NK-92 treated with Interleukin-12 subunit alpha and Interleukin-12 subunit beta, amount 100 ng/mL, for 24 hours (cell line): ENCODE measurements at places on chromosomes 6 and 20.

GRCh38 chr6:163284151-163284550 is 130.4 kb upstream of the QKI start:
- DNase-seq: no peak

DNA sequence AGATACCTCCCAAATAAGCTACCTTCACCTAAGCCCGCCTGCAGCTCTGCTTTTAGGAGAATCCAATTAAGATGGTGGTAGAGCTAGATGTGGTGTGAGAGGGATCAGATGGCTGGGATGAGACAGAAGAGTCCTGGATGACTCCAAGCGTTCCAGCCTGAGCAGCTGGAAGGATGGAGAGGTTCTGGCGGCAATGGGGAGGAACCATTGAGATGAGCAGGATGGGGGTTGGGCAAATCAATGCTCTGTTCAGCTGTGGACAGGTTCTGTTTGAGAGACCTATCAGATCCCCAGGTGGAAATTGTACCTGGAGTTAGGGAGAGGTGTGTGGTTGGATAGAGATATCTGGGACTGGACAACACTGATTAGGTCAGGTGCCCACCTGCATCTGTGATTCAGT is 23.0 kb downstream of the PHACTR3 start:
- no peak for DNase-seq

GRCh38 chr6:131197716-131198115 is 62.4 kb downstream of the AKAP7 start:
- DNase-seq: no peak

DNA sequence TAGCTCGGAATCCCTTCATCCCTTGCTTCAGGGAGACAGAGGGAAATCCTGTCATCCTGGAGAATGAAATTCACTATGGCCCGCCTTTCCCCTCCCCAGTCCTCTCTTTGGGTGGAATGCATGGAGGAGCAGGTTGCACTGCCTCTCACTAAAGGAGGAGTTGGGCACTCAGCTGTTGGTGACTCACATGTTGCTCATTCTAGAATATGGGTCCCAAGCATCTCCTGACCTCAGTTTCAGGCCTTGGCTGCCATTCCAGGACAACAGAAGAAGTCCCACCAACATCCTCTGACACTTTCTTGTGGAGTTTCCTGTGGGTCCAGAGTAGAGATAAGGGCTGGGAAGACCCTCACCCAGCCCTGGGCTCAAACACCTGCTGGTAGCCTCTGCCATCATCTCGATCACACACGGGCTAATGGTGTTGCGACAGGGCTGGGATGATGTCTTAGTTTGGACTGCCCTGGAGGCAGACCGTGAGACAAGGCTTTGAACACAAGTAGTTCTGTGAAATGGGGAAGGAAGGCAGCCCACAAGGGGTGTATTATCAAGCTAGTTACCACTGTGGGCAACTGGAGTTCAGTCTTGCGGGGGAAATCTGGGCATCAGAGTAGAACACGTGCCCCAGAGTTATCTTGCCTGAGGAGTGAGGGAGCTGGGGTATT is 52.4 kb upstream of the RNF24 start:
- DNase-seq: no peak

DNA sequence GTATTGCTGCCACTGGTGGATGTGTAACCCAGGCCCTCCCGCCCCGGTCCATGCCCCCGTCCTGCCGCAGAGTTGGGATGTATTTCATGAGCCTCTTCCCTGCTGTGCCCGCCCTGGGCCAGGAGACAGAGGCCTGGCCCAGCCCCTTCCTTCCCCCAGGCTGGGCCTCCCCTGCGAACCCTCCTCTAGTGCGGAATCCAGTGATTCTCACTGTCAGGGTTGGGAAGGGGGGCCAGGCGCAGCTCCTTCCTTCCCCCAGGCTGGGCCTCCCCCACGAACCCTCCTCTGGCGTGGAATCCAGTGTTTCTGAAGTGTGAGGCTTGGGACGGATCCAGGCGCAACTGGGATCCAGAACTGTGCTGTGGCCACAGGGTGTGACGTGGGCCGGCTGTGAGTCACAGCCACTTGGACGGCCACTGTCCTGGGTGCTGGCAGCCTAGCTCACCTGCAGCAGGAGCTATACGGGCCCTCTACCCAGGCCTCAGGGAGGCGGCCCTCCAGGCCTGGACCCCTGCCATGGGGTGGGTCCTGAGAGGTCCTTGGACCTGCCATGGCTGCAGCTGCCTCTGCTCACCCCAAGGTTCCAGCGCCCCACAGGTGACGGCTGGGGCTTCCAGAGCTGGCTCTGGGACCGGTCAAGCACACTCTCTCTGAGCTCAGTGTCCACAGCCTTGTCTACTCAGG is 28.3 kb downstream of the COL20A1 start:
- no peak for DNase-seq

- no peak for DNase-seq
These were observed 92.4 kb downstream of the NCR2 start for GRCh38 chr6:41427642-41428335.

DNA sequence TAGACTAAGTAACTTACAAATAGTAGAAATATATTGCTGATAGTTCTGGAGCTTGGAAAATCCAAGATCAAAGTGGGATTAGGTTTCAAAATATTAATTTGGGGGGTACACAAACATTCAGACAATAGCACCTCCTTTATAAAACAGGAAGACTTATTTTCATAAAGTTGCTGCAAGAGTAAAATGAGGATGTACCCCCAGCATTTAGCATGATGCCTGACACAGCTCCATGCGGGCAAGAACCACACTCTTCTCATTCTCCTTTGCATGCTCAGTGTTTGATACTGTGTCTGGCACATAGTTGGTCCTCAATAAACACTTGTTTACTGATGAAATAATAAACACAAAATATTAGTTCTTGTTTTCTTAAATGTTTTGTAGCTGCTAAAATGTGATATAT is 332.9 kb downstream of the TFAP2A start:
- no peak for DNase-seq

DNA sequence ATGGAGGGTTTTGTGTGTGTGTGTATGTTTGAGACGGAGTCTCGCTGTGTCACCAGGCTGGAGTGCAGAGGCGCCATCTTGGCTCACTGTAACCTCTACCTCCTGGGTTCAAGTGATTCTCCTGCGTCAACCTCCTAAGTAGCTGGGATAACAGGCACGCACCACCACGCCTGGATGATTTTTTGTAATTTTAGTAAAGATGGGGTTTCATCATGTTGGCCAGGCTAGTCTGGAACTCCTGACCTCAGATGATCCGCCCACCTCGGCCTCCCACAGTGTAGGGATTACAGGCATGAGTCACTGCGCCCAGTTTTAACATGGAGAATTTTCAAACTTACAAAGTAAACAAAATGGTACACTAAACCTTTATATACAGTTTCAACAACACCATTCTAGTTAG is 22.8 kb downstream of the AMD1 start:
- DNase-seq: no peak

GRCh38 chr6:130417951-130418350 is 52.1 kb downstream of the TMEM200A start:
- DNase-seq: no peak

GRCh38 chr6:50842861-50843384 is 24.3 kb downstream of the TFAP2B start:
- DNase-seq: no peak

- no peak for DNase-seq
These were observed 107.7 kb upstream of the PHACTR1 start for GRCh38 chr6:12608874-12609273.

DNA sequence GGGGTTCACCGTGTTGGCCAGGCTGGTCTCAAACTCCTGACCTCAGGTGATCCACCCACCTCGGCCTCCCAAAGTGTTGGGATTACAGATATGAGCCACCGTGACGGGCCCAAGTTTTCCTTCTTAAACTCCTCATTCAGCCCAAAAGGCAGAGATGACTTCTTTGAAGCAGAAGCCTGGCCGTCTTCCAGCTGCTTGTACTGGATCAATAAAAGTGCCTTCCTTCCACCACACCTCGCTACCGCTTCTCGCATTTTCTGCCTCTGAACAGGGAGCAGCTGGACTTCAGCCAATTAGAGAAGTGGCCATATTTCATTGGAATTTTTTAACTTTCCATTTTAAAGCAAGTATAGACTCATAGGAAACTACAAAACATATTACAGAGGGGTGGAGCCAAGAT is 241.1 kb downstream of the PREX1 start:
- DNase-seq: no peak

GRCh38 chr20:1360094-1360846 is 31.3 kb upstream of the SDCBP2 start:
- no peak for DNase-seq

DNA sequence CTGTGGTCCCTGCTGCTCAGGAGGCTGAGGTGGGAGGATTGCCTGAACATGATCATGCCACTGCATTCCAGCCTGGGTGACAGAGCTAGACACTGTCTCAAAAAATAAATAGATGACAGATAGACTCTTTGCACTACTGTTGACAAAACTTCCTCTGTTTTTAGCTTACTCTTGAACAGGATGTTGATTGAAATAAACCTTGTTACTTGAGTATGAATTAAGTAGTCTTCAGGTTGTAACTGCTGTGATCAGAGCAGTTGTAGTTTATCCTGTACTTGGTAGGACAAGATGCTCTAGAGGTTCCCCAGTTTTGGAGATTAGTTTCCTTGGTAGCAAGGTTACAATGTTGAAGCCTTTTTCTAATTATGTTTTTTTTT is 1.5 kb downstream of the GTF3C6 start:
- no peak for DNase-seq

DNA sequence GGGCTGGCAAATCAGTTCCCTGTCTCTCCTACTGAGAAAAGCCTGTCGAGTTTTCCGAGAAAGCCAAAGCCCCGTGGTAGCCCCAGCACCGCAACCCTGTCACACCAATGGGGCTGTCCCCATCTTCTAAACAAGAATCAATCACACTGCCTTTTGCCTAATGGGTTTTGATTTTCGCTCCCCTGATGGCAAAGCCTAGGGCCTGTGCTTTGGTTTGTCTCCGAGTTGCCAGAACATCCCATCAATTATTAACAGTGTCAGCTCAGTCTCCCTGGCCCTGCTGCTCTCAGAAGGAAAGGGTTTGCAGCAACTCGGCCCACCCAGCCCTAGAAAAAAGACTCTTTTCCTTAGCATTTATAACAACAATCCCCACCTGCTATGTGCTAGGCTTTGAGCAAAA is 4.2 kb downstream of the KCNB1 start:
- no peak for DNase-seq

DNA sequence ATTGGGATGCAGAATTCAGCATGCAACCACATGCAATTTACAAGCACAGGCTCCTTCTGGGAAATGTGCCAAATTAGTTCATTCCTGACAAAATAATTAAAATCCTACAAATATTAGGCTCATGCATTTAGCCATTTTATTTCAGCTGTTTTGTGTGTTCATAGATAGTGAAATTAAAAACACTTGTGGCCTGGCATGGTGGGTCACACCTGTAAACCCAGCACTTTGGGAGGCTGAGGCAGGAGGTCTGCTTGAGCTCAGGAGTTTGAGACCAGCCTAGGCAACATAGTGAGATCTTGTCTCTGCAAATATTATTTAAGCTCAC is 92.4 kb upstream of the SHLD1 start:
- no peak for DNase-seq
